ENCODE measurements at places on chromosomes 16 and 17.

GRCh38 chr16:19746561-19746960 is 28.5 kb downstream of the IQCK start:
- DNase-seq, result no peak

DNA sequence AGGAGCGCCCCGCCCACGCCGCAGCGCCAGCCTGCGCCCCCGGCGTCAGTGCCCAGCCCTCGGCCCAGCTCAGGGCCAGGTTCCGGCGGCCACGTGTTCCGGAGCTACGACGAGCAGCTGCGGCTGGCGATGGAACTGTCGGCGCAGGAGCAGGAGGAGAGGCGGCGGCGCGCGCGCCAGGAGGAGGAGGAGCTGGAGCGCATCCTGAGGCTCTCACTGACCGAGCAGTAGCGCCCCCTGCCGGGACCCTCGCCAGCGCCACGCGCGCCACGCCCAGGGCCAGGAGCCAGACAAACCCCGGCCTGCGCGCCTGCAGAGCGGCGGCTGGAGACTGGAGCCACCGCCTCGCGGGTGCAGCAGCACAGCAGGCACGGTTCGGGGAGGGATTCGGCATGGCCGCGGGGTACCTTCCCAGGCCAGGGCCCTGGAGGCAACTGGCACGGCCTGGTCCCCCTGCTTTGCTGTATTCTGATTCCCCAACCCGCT is 9.3 kb downstream of the CORO6 start:
- DNase-seq, result peak; percentile 100

GRCh38 chr16:77975942-77976341 is 46.4 kb upstream of the CLEC3A start:
- DNase-seq, result no peak

DNA sequence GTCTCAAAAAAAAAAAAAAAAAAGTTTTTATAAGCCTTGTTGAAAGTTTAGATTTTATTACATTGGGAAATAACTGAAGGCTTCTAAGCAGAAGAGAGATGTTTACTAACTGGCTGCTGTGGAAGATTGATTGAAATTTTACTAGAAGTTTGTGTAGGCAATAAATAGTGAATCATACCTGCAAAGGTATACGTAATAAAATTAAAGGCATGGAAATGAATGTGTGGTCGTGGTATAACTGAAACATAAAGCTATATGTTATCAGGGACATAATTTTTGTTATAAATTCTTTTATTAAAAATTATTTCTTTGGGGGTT is 8.7 kb downstream of the LUC7L3 start:
- DNase-seq, result no peak

DNA sequence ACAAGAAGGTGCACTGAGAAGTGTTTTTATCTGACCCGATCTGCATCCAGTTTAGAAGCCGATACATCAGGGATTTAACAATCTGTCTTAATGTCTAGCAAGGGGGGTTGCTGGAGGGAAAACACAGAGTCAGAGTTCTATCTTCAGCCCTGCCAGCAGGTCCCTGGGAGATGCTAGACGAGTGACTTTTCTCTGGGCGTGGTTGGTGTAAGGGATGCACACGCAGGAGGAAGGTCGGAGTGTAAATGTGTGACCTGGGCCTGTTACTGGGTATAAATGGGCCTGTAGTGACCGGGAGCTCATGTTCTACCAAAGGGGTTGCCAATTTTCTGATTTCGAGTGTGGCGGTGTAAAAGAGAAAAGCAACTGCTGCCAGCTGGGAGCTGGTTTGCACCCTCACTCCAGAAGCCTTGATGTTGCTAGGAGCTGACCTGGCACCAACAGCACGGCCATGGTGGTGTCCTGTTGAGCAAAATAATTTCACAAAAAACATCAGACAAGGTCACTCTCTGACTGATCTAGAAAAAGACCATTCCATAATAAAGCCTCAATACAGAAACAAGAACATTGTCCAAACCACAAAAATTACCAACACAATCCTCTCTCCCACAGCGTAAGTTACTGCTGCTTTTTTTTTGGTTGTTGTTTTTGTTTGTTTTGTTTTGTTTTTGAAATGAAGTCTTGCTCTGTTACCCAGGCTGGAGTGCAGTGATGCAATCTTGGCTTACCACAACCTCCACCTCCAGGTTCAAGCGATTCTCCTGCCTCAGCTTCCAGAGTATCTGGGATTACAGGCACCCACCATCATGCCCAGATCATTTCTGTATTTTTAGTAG is 1.3 kb upstream of the KCTD13 start:
- DNase-seq, result no peak

- no peak for DNase-seq
Measured at GRCh38 chr16:27476240-27476639, 73.5 kb downstream of the GTF3C1 start.

GRCh38 chr17:80416260-80416939 is 1.4 kb downstream of the ENDOV start:
- DNase-seq, result no peak

DNA sequence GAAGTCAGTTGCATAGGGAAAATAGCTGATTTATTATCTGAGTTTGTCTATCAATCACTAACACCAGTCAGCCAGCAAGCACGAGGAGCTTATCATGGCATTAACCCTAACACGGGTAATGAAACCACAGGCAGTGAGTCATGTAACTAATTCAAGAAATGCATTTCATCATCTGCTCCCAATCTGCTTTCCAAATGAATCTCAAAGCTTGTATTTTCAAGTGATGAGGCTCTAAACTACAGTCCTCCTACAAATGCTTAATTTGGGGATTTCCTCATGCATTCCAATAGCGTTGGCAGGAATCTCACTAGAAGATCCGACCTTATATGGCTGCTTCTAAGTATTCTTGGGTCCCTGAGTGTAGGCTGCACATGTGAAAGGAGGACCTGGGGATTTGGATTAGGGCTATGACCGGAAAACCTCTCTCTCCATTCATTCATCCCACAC is 118.4 kb upstream of the HSBP1 start:
- no peak for DNase-seq

GRCh38 chr17:79273660-79274059 is 199.0 kb downstream of the ENGASE start:
- no peak for DNase-seq

DNA sequence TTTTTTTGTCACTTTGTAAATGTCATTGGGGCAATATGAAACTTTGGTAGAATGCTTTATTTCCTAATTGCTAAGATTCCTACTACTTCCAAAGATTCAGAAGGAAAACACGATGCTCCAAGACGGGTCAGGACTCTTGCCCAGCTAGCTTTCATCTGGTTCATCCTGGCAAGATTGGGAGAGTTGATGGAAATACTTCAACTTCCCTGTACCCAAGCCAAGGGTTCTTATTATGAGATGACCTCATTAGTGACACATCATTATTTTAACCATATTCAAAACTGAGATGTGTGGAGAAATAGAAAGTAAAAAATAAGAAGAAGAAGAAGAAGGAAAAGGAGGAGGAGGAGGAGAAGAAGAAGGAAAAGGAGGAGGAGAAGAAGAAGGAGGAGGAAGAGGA is 25.6 kb downstream of the SOX9 start:
- DNase-seq, result no peak

GRCh38 chr16:58236231-58236690 is 38.4 kb upstream of the CSNK2A2 start:
- DNase-seq, result peak; percentile 95

GRCh38 chr16:12078405-12079280 is 102.1 kb downstream of the SNX29 start:
- no peak for DNase-seq

- DNase-seq, result no peak
Measured at GRCh38 chr17:77886387-77886728, 72.1 kb upstream of the TNRC6C start.

GRCh38 chr17:81018044-81018802 is 16.7 kb upstream of the BAIAP2 start:
- DNase-seq, result no peak

- DNase-seq, result no peak
Measured at GRCh38 chr17:80763293-80763867, 218.7 kb downstream of the RPTOR start.

DNA sequence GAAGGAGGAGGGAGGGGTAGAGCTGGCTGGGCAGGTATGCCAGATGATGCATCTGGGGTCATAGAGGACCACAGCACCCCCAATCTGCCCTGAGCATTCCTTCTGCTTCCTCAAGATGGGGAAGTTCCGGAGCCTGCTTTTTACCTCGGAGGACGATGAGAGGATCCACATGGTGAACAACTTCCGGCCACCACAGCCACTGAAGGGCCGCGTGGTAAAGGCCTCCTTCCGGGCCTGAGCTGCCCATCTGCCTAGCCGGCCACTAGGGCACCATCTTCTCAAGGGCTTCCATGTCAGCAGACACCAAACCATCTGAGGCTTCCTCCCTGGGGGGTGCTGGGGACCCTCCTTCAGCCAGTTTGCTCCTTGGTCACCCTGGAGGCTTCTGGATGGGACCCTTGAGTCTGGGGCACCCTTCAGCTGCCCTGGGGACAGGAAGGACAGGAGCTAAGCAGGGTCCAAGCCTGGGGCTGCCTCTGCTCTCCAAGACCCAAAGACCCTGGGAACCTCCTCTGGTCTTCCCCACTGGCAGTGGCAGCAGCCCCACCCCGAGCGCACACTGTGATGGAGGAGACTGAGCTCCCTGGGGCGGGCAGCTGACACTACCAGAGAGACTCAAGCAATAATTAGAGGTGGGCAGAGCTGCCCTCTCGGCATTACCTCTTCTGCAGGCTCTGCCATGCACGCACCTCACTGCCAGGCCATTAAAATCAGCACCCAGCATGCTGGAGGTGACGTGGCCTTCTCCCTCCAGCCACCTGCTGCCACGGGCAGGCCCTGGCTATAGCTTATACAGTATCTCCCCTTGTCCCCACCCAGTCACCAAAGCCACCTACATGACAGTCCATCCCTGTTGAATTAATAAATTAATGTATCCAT is 9.3 kb downstream of the CA7 start:
- DNase-seq, result peak; percentile 26

DNA sequence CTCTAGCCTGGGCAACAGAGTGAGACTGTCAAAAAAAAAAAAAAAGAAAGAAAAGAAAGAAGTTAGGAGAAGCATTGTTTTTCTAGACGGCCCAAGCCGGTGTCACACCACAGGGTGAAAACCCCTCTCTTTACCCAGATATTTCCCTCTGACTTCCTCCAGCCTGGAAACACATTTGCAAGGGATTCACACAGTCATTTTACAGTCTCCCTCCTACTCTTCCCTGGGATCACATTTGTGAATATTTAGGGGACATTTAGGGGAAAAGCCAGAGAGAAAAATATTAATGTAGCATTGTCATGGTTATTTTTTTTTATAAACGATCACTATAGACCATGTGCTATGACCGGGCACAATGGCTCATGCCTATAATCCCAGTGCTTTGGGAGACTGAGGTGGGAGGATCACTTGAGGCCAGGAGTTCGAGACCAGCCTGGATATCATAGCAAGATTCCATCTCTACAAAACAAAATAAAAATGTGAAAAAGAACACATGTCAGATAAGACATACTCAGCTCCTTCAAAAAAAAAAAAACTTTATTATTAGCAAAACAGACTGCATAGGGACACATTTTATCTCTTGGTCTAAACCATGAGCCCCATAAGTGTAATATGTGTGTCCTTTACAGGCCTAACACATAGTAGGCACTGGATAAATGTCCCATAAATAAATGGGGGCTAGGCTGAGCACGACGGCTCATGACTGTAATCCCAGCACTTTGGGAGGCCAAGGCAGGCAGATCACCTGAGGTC is 10.9 kb upstream of the SDR42E2 start:
- no peak for DNase-seq

- peak; percentile 79 for DNase-seq
Measured at GRCh38 chr16:75138636-75139035, 9.7 kb upstream of the ZFP1 start.

- peak; percentile 99 for DNase-seq
Measured at GRCh38 chr17:7356072-7356549, 1.2 kb downstream of the TMEM95 start.

GRCh38 chr17:83179811-83180210 is 100.4 kb downstream of the METRNL start:
- DNase-seq, result peak; percentile 37

DNA sequence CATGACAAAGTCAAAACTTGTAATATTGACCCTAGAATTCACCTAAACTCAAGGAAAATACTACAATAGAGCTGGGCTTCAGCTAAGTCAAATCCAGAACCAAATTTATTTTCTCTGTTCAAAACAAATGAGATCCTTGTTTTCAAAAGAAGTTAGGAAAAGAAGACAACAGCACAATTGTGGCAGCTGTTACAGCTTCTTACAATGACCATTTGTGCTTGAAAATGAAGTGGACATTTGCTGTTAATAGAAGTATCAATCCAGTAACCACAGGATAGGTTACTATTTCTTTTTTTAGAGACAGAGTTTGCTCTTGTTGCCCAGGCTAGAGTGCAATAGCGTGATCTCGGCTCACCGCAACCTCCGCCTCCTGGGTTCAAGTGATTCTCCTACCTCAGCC is 44.4 kb downstream of the APPBP2 start:
- DNase-seq, result no peak

- DNase-seq, result peak; percentile 99
Measured at GRCh38 chr17:38748149-38748891, at the start of gene PCGF2. Gene PCGF2 (minus strand): TSS chr17:38748336. CDS start chr17:38740402, 7,934 bp downstream.

GRCh38 chr16:73048292-73049080 is 558 bp upstream of the ZFHX3 start:
- no peak for DNase-seq

DNA sequence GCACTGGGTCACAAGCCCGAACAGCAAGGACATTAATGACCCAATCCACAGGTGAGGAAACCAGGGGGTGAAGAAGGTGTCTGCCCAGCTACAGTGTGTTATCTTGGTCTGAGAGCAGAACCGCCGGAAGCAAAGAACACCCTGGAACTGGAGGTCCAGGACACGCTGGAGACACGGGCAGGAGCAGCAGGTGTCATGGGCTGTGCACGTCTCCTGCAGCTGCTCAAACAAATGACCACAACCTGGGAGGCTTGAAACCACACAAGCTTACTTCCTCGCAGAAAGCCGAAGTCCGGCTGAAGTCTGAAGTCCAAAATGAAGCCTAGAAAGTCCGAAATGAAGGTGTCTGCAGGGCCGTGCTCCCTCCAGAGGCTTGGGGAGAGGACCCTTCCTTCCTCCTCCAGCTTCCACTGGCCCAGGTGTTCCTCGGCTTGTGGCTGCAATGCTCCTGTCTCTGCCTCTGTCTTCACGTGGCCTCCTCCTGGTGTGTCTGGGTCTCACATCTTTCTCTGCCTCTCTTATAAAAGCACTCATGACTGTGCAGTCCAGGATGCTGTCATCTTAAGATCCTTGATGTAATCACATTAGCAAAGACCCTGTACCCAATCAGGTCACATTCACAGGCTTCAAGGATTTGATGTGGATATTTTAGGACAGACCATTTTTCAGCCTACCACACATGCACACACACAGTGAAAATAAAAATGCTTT is 351.2 kb downstream of the C16orf95 start:
- no peak for DNase-seq
